Right atrium auricular region (tissue), 2 donors: ENCODE measurements at places on chromosomes 6 and 20.

DNA sequence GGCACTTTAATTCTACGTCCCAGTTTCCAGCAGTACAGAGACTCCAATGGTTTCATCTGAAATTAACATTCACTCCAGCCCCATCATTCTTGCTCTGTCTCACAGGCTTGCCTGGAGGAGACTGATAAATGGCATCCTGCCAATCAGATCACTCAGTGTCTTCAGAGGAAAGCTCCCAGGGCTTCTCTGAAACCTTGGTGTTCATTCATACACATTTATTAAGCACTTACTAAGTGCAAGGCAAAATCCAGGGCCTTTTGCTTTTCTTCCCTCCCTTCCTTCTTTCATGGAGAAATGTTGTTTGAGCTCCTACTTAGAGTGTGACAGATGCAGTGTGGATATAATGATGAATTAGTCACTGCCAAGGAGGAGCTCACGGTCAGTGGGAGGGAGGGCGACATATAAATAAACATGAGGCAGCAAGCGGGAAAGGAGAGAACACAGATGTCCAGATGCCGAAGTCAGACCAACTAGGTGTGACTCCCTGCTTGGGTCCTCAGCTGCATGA, 106.7 kb upstream of the DTNBP1 start:
- no peak for DNase-seq

GRCh38 chr20:57709823-57710799, at the start of gene PMEPA1:
PMEPA1 (minus strand) TSS chr20:57710015; CDS start chr20:57709582, 433 bp downstream.
- DNase-seq: peak; percentile 94

- no peak for DNase-seq
Observed at GRCh38 chr20:33897313-33897912, 86.3 kb downstream of the CHMP4B start.

DNA sequence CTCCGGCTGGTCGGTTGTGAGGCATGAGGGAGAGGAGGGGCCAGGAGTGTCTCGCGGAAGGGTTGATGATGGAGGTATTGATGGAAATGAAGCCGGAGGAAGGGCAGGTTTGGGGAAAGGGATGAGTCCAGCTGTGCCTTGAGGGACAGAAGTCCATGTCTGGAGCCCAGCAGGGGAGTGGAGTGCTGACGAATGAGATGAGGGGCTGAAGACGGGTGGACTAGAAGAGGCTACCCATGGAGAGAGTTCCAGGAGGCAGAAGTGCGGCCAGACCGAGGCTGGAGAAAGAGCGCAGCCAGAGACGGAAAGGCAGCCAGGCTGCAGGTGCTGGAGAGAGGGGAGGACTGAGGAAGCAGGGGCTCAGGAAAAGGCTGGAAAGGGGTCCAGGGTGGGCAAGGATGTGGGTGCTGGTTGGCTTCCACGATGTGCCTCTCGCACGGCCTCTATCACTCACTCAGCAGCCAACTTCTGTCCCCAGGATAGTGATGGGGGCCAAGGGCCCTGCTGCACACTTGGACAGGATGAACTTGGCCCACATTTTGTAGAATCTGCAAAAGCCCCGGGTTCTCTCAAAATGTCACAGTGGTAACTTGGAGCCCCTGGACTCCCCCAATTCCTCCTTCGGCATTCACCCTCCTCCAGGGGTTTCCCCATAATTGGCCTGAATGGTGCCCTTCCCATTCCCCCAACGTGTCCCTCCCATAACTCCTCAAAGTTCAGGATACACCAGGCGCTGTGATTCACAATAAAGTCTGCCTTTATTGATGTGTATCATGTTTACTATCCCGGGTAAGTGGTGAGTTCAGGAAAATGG, 627 bp upstream of the EIF6 start:
- DNase-seq: no peak

DNA sequence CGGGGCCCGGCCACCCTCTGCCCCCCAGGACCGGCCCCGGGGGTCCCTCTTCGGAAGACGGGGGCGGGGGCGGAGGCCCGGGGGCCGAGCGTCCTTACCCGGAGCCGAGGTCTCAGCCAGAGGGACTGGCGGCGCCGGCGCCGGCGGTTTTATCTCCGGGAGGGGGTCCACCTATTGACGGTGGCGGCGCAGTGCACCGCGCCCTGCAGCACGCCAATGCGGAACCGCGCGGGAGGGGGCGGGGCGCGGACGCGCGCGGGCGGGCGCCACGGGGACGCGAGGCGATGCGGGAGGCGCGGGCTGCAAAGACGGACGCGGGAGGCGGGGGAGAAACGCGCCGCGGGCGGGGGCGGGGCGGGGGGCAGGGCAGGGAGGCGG, at the start of gene EEF1A2:
EEF1A2 (minus strand) TSS at position 124 of the 378 bp plus-strand sequence. CDS start 1,320 bp downstream, outside the sequence.
- no peak for DNase-seq

GRCh38 chr20:8557711-8558110, 425.6 kb downstream of the PLCB1 start:
- DNase-seq: no peak

DNA sequence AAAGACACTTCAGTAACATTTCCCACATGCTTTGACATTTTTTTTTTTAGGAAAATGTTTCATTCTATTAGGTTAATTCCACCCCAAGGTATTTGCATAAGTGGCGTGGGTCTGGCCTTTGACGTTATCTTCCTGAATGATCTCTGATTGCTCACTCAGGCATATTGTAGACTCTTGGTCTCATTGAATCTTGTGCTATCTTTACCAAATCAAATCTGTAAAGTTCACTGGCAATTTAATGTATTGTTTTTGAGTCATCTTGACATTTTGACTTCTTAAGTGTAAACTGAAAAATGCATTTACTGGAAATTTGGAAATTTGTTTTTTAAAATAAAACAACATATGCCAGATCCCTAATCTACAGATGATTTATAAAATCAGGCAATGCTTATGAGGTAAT, 16.0 kb upstream of the VIP start:
- DNase-seq: no peak
